ENCODE measurements at places on chromosomes 1 and 21.

DNA sequence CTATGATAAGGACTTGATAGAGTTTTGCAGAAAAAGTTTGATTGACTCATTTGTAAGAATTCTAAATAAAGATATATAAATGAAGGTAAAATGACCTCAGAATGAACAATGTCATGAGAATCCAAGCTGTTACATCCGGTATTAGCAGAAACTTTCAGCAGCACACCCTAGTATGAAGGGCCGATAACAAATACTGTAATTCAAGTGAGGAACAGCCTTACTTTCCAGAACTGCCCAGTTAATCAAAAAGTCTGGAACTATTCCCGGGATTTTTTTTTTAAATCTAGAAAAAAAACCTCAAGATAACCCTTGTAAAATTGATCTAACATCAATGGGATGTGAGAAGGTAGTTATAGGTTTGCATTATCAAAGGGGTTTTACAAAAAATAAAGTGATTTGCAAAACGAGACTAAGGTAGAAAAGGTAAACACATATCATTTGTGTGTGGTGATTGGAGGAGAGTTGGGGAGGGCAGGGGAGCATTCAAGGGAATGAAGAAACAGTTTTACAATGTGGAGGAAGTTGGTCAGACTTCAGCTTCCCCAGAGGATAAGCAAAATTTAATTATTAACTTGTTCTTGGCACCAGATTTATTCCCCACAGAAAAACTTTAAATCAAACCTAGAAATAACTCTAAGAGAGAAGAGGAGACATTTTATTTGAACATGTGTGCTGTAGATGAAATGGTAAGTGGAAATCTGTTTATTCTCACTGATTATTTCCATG is 75.9 kb upstream of the VCAM1 start:
- DNase-seq = no peak

- DNase-seq = peak; percentile 94
Measured at GRCh38 chr1:114716304-114717170, at the start of gene NRAS. TSS of gene NRAS (minus strand) at chr1:114716771. CDS start at chr1:114716160, 611 bp downstream.

GRCh38 chr1:31797216-31797615 is 18.6 kb downstream of the SPOCD1 start:
- DNase-seq = no peak

DNA sequence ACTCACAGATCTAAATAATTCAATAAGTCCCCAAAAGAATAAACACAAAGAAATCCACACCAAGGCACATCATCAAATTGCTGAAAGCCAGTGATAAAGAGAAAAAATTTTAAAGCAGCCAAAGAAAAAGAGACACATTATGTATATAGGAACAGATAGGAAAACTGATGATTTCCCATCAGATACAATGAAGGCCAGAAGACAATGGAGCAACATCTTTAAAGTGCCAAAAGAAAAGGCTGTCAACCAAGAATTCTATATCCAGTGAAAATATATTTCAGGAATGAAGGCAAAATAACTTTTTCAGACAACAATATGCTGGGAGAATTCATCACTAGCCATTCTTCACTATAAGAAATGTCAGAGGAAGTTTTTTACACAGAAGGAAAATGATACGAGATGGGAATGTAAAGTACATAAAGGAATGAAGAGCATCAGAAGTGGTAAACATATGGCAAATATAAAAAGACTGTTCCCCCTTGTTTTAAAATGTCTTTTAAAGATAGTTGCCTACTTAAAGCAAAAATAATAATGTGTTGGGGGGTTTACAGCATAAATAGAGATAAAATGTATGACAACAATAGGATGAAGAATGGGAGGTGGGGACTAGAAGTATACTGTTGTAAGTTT is 9.4 kb upstream of the MYOG start:
- DNase-seq = no peak

GRCh38 chr1:104878203-104878909 is 1128.7 kb downstream of the AMY1C start:
- no peak for DNase-seq

- peak; percentile 66 for DNase-seq
Measured at GRCh38 chr1:219416598-219417238, 196.2 kb downstream of the ZC3H11B start.

- no peak for DNase-seq
Measured at GRCh38 chr1:154334079-154335024, 9.0 kb downstream of the ATP8B2 start.

DNA sequence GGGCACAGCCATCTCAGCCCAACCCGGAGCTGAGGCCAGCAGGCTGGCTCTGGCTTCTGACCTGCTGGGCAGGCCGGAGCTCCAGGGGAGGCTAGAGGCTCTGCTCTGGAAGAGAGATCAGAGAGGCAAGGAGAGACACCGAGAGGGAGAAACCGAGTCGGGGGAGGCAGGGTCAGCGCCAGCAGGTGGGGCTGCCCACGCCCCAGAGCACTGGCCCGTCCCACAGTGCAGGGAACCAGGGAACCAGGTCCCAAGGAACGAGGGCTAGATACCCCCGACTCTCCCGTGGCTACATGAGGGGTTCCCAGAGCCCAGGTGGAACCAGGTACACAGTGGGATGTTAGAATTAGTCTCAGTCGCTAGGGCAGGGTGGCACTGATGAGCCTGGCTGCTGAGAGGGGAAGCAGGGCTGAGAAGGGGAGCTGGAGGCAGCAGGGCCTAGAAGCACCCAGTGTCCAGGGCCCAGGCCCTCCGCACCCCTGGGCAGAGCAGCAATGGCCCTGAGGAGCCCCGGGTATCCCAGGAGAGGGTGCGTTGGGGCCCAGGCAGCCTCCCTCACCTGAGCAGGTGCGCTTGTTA is 2.1 kb downstream of the MASP2 start:
- DNase-seq = no peak

DNA sequence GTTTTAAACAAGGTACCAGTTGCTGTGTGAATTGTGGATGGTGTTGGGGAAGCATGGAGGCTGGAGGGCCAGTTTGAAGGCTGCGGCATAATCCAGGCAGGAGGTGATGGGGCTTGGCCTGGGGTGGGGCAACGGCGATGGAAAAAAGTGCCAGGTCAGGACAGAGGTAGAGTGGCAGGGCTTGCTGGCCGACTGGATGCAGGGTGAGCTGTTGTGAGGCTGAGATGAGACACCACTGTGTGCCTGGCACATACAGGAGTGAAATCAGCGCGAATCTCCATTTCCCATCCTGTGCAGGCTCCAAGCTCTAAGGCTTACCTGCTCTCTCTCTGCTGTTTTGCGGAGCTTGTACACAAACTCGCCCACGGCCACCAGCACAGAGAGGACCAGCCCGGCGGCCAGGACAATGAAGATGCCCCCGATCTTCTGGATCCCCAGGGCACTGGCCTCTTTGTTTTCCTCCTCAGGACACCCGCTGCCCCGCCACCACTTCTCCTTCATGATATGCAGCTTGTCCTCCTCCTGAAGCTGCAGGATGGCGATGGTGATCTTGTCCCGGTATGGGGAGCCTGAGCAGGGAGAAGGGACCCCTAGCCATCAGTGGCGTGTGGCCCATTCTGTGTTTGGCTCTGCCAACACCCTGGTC is 229.5 kb downstream of the GRIK3 start:
- DNase-seq = no peak

DNA sequence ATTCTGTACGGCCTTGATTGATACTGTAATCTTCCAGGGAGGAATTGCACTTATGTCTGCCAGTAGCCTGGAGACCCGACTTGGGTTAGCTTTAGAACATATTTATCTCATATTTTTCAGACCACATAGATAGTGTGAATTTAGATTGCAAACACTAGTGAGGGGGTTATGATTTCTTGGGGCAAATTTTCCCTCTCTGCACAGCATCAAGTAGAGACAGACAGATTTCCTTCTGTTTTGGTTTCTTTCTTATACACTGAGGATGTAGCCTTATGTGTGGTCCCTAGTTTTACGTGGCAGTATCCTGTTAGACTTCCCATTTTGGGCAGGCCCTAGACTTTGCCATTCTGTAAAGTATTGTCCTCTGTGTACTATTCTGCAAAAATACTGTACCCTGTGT is 29.0 kb downstream of the SOAT1 start:
- DNase-seq = no peak

GRCh38 chr1:238005116-238005515 is 114.4 kb upstream of the ZP4 start:
- DNase-seq = no peak

GRCh38 chr1:89890085-89890752 is 69.4 kb downstream of the LRRC8D start:
- peak; percentile 92 for DNase-seq

GRCh38 chr1:3523980-3524379 is 69.5 kb downstream of the ARHGEF16 start:
- no peak for DNase-seq

- no peak for DNase-seq
Measured at GRCh38 chr1:110426854-110427253, 19.4 kb upstream of the LAMTOR5 start.

DNA sequence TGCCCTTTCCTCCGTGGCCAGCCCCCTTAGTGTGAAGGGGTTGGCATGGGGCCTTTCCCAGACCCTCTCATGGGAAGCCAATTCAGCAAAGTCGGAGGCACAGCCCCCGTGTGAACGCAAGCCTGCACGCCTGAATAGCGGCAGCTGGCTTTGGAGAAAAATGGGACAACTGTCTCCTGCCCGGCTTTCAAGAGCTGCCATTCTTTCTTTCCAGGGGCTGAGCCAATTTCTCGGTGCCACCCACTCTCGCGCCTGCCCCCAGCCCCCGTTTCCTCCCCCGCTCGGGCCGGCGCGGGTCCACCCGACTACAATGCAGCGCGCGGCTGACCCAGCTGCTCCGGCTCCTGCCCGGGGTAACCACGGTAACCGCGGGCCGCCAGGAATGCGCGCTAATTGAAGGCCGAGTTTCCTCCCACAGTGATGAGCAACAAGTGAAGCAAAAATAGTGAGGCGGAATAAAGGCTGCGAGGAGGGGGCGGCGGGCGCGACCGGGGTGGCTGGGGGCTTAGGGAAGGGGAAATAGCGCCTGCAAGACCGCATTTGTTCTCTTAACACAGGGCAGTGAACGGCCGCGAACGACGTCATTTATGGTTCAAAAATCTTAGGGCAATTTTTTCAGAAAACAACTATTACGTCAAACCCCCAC is 27.8 kb downstream of the ILDR2 start:
- DNase-seq = peak; percentile 69

Measured in ELR (cell line).